Epithelial cell of prostate (primary cell): ENCODE measurements at places on chromosomes 13 and 19.

GRCh38 chr19:51521781-51522180, 9.7 kb downstream of the SIGLEC6 start:
- DNase-seq = no peak

- DNase-seq = no peak
Measured at GRCh38 chr19:17610384-17610783, 54.9 kb downstream of the COLGALT1 start.

- no peak for DNase-seq
Measured at GRCh38 chr19:13964776-13965175, 12.5 kb downstream of the DCAF15 start.

- DNase-seq = no peak
Measured at GRCh38 chr13:104357672-104358354, 1291.6 kb upstream of the SLC10A2 start.

- DNase-seq = no peak
Measured at GRCh38 chr19:18731562-18732008, 48.1 kb downstream of the CRTC1 start.

DNA sequence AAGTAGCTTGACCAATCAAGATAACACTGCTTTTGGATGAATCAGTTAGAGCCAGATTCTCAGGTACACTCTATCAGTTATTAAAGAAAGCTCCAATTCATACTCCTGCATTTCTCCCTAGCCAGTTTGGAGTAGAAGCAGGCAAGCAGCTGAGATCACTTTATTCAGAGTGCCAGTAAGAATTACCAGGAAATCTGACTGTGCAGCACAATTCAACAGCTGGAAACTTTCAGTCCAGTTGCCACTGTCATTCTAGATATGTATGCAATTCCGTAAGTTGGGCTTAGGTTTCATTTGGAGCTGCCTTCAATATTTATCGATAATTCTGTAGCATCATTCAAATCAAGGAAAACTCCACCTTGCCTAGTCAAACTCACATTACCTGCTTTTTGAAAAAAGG, 2625.6 kb upstream of the PCDH20 start:
- no peak for DNase-seq

- no peak for DNase-seq
Measured at GRCh38 chr13:45468635-45469034, 3.9 kb downstream of the COG3 start.

DNA sequence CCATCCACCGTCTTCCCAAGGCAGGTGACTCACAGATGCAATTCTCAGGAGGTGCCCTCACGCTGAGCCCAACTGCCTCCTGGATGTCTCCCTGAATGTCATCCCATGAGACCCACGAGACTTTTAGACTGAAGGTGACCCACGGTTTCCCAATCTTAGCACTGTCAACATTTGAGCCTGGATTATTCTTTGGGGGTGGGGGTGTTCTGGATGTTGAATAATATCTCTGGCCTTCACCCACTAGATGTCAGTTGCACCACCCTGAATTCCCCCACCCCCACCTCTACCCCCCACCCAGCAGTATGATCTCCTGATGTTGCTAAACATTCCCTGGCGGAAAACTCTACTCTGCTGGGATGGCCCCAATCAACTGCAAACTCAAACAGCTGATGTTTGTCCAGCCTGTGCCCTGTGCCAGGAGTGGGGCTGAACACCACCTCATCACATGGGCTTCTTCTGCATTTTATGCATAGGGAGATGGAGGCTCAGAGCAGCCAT, 2.2 kb upstream of the CYP4F22 start:
- no peak for DNase-seq
